ENCODE measurements at places on chromosomes 1 and 21.

GRCh38 chr1:223763881-223764280 lies 51.5 kb downstream of the CAPN2 start:
- no peak for DNase-seq

DNA sequence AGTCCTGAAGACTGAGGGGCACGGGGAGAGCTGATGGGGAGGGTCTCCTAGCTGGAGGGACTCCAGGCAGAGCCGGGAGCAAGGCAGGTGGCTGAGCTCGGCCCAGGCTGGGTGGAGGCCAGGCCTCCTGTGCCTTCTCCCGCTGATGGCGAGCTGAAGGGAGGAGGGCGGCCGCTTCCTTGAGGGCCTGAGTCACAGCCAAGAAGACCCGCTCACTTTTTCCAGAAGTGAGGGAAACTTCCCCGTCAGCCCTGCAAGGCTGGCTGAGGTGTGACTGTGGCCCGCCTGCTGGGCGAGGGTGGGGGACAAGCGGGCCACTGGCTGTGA lies 1.7 kb upstream of the VWA1 start:
- no peak for DNase-seq

DNA sequence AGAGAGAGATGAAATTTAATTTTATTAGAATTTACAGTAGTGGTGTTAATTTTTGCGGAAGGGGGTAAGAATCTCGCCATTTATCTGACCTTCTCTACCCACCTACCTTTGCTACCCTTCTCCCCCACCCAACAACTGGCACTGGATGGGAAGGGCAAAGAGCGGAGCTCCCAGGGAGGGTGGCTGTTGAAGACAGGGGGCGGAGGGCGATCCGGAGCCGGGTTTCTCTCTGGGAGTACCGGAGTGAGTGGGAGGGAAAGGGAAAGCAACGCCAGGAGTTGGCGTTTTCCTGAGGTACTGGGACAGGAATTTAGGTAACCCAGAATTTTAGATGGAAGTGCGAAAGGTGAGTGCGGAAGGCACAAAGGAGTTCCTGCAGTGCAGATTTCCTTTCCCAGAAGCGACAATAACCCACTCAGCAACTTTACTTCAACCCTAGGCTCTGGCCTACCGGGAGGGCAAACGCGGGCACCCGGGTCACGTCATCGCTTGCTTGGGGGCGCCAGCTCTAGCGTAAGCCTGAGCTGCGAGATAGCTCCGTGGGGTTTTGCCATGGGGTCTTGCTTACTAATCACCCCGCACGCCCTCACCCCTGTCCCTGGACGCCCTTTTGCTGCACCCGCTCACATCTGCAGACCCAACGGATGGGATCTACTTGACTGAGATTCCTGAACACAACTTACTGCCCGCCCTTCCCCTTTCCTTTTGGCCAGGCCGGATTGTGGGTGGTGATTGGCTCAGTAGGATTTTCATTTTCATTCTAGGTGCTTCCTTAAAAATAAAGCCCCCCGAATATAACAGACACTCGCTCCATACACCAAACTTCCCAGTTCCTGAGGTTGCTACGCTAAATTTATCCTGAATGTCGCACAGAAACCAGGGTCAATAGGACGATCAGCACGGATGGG lies 413.0 kb upstream of the ESRRG start:
- no peak for DNase-seq

DNA sequence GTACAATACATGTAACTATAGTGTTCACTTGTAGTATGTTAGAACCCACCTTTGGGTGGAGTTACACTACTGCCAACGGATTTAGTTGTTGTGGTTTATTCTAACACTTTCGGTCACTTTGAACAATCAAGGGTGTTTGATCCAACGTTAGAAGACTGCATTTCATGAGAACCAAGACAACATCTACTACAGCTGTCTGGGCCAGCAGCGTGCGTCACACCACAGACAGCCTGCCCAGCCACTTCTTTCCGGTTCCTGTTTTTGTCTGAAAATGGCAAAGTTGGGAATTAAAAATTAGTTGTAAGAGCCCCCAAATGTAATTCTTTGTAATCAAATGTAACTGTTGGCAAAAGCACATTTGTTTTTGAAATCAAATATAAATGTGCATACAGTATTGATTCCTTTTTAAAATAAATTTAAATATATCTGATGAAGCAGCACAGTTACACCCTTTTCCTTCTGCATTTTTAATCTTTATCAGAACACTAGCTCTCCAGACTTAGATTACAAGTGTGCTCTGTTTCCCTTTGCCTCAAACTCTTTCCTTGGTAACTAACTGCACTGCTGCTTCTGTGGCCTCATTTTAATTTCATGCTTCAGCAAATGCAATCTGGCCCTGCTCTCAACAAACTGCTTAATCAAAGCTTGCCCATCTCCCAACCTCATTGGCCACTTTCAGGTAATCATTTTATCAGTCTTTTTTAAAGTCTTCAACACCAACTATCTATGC lies 86.6 kb upstream of the DPH5 start:
- no peak for DNase-seq

DNA sequence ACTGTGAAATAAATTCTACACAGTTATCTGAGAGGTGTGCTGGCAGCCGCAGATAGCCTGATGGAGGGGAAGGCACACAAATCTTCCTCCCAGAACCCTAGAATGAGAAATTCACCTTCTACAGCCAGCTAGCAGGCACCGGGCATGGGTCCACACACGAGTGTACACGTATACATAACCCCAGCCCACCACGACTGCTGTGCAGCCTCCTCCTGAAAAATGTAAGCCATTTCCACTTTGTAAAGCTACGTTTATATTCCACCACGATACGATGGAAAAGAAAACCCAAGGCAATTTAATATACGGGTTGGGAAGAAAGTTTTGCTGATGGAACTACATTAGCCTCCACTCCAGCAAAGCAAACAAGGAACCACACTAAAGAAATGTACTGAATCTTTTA lies 1.8 kb downstream of the BTG3 start:
- no peak for DNase-seq

DNA sequence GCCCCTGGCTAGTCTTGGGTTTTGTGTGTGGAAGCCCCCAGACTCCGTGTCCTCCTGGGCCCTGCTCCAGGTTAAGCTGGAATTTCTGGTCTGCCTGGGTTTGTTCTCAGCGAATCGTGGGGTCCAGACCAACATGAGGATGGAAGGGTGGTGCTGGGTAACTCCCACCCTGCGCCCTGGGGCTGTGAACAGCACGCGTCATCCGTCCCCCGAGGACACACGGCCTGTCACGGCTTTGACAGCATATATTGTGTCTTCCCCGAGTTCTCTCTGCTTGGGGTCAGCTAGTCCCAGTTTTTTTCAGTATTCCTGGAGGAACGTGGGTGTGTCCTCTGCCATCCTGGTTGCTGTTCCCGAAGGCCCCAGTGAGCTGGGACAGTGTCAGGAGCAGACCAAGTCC lies 11.8 kb downstream of the GPR137B start:
- no peak for DNase-seq

- no peak for DNase-seq
Observed at GRCh38 chr1:2463396-2463795, 12.7 kb upstream of the PLCH2 start.

GRCh38 chr1:96313216-96313615 lies 408.4 kb upstream of the PTBP2 start:
- DNase-seq, result no peak

DNA sequence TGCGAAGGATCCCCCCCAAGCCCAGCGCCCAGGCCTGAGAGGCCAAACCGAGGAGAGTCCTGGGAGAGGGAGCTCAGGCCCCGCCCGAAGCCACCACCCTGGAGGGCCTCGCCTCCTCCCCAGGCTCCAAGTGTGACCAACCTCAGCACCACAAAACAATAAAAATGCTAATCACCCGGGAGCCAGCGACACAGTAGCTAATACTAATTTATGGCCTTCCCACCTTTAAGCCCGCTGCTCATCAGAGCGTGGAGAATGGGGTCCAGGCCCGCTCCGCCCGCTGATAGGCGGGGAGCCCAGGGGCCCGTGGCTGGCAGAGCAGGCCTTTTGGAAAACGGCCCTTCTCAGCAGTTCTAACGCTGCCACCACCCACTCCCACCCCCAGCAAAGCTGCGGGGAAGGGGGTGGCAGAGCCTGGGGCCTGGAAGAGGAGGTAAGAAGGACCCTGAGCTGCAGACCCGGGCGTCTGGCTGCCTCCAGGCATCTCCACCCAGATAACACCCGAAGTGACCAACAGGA lies 20.4 kb upstream of the TAS1R2 start:
- no peak for DNase-seq

- no peak for DNase-seq
Observed at GRCh38 chr21:24881506-24881905, 725.8 kb downstream of the MRPL39 start.

DNA sequence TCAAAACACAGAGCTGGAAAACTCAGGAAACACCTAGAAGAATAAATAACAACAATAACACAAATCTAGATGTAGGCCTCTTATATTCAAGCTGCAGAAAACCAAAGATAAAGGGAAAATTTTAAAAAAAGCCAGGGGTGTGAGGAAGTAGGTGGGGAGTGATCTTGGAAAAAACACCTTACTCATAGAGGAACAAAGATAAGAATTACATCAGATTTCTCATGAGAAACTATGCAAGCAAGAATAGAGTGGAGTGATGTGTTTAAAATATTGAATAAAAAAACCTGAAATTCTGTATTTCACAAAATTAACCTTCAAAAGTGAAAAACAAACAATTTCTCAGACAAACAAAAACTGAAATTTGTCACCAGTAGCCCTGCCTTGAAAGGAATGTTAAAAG lies 265.5 kb upstream of the RGS18 start:
- DNase-seq, result no peak

DNA sequence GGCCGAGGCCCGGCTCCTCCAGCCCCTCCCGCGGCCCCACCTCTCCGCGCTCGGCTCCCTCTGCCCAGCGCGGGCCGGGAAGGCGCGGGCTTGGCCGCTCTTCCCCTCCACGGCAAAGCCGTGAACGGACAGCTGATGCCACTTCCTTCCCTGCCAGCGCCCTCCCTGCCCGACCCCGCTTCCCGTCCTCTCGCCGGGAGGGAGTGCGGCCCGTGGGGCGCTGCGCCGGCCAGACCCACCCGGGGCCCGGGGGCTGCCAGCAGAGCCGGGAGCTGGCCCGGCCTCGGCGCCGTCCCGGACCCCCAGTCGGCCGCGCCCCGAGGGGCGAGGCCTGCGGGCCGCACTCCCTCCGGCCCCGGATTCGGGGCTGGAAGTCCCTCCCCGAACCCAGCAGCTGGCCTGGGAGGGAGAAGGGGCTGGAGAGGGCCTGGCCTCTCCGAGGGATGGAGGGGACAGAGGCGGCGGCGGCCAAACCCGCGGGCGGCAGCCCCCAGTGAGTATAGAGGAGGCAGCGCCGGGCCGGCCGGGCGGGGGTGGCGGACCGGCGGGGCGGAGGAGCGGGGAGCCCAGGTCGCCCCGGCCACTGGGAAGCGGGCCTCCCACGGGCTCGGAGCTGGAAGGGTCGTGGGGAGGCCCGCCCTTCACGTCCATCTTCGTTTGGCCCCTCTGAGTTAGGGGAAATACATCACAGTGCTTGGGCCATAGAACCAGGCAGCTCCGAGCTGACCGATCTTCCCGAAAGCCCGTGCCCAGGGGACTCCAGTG lies at the start of gene KIAA1614:
KIAA1614 (plus strand) TSS at position 97 of the 765 bp plus-strand sequence; CDS start at position 444, 347 bp downstream.
- peak; percentile 74 for DNase-seq

DNA sequence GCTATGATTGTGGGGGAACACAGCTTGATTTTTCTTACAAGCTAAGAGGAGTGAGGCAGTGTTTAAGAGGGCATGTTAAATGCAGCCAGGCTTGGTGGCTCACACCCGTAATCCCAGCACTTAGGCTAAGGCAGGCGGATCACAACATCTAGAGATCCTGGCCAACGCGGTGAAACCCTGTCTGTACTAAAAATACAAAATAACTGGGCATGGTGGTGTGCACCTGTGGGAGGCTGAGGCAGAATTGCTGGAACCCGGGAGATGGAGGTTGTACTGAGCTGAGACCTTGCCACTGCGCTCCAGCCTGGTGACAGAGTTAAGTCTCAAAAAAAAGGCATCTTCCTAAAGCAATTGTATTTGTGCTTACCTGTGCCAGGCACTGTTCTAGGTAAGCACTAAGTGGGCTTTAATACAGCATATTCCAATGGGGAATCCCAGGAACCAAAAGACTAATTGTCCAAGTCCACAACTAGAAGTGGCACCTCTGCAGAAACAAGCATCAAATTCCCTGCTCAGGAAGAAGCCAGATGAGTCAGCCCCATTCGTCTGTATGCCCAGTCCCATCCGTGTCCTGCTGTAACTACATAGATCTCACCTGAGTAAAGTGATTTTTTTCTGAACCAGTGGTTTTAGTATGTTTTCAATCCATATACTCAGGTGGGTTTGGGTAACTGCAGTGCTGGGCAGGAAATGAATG lies 4.6 kb downstream of the RCC1 start:
- no peak for DNase-seq

GRCh38 chr1:48049823-48050535 lies 52.8 kb upstream of the TRABD2B start:
- no peak for DNase-seq
